CD8-positive, alpha-beta memory T cell (primary cell): ENCODE measurements at places on chromosomes 13 and 19.

- DNase-seq, result no peak
These were observed 19.8 kb downstream of the LRRC4B start for GRCh38 chr19:50548191-50549058.

DNA sequence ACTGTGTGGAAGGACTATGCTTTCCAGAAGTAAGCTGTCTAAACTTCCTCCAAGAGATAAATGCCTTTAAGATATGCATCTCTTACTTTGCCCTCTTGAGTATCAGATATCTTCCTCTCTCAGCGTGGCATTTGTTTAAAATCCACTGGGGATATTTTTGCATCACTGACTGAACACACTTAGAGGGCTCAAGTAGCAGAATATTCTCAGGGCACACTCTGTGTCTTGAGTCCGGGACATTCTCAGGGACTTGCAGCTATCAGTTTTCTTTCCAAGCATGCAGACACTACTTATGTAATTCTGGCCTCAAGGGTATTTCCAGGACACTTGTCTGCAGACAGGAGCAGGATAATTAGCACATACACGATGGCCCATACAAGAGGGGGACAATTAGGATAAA, 84.7 kb downstream of the ERCC5 start:
- DNase-seq, result no peak

DNA sequence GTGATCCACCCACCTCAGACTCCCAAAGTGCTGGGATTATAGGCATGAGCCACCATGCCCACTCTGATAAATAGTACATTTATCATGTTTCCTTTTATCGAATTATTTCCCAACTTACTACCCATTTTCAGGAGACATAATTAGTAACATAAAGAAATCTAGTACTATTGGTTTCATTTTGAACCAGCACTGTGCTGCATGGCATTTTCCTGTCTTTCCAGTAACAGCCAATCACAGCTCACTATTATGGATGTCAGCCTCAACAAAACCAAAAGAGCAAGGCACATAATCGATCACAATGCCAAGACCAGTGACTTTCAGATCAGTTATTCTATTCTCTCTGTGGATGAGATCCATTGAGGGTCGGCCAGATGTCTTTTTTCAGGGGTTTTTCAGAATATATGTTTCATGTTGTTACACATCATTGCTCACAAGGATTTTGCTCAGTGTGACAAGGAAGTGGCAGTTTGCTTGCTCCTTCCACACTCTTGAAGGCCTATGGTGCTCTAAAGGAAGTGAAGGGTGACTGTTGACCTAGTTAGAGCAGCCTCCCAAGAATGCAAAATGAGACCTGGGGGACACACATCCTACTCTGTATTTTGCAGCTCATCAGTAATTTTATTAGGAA, 233.4 kb downstream of the KCNRG start:
- DNase-seq, result no peak

DNA sequence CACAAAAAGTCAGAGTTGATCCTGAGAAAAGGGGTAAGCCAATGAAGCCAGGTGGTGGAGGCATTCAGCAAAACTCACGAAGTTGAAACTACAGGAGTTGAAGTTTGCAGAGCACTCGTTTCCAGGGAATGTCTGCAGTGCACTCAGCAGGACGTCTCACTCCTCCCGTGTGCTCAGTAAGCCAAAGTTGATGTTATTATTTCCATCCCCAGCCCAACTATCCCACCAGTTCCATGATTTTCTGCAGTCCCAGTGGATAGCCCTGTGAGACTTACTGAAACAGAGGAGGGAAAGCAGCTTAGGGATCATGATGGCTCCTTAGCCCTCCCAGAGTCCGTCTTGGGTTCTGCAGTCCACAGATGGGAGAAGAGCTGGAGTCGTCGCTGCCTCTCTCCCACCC, at the start of gene TARM1:
TARM1 (minus strand) TSS at position 334 of the 400 bp plus-strand sequence; CDS start at position 309, 25 bp downstream.
- DNase-seq, result no peak

- DNase-seq, result no peak
These were observed 10.5 kb downstream of the XRCC1 start for GRCh38 chr19:43564800-43565199.

GRCh38 chr13:44350775-44351504, 22.7 kb upstream of the SERP2 start:
- DNase-seq, result no peak

DNA sequence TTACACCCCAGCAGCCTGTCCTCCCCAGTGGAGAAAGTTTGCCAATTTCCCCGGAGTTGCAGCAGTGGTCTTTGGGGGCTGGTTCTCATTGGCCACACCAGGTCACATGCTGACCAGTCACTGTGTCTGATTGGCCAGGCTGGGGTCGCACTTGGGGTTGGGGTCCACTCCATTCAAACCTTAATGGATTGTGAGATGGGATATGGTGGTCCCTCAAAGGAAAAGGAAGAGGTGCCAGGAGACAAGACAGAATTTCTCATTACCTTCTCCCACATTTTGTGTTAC, 3.4 kb downstream of the PPM1N start:
- no peak for DNase-seq

GRCh38 chr19:24060687-24061356, 26.2 kb upstream of the ZNF254 start:
- DNase-seq, result no peak

- no peak for DNase-seq
These were observed 234.0 kb upstream of the PCDH9 start for GRCh38 chr13:67464154-67464553.

- DNase-seq, result no peak
These were observed 2.2 kb downstream of the SPTBN4 start for GRCh38 chr19:40469011-40469410.

DNA sequence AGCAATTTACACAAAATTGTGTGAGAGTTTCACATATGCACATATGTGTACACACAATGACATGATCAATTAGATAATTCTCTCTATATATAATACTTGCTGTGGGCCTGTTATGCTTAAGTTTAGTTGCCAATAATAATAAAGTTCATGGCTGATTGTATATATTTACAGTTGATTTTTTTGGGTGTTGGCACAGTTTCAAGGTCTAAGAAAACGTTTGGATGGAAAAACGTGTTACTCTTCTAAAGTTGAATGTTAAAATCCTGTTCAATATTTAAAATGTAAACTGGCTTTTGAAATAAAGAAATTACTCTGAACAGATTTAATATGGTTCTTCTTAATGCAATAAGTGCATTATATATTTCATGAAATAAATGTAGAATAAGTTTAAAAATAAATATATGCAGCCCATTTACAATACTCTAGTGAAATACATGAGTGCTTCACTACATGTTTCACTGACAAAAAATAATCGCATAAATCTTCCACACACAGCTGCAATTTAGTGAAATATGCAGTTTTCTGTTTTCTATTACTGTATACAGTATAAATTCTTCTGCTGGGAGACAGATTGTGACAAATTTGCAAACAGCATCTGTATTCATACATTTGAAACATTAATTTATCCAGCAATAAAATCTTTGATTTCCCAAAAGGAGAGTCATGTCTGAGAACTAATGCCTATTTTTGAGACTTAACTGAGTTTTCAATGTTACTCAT, 586.9 kb upstream of the KLHL1 start:
- no peak for DNase-seq

DNA sequence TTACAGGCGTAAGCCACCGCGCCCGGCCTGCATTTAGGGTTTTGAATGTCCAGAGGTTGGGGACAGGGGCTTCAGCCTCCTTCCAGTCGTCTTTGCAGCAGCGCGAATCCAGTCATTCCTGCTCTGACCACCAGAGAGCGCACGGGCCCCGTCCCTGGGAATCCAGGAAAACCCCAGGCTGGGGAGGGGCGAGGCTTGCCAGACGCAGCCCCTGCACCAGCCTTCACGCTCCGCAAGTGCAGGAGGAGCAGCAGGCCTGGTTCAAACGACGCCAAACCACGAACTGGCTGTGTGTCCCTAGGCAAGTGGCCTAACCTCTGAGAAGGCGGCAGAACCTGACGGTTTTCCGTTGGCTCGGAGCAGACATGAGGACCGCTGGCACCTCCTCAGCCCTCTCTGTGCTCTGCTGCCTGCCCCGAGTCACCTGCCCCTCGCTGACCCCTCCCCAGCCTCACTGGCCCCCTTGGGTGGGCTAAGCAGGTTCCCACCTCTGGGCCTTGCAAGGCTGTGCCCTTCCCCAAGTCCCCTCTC, 2.0 kb upstream of the RNF126 start:
- DNase-seq, result peak; percentile 82

DNA sequence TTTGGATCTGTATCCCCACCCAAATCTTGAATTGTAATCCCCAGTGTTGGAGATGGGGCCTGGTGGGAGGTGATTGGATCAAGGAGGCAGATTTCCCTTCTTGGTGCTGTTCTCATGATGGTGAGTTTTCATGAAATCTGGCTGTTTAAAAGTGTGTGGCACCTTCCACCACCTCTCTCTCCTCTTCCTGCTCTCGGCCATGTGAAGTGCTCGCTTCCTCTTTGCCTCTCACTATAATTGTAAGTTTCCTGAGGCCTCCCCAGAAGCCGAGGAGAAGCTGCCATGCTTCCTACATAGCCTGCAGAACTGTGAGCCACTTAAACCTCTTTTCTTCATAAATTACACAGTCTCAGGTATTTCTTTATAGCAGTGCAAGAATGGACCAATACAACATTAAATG, 15.7 kb downstream of the COMMD6 start:
- DNase-seq, result no peak

- no peak for DNase-seq
These were observed 23.5 kb upstream of the DLEU7 start for GRCh38 chr13:50866817-50867636.

DNA sequence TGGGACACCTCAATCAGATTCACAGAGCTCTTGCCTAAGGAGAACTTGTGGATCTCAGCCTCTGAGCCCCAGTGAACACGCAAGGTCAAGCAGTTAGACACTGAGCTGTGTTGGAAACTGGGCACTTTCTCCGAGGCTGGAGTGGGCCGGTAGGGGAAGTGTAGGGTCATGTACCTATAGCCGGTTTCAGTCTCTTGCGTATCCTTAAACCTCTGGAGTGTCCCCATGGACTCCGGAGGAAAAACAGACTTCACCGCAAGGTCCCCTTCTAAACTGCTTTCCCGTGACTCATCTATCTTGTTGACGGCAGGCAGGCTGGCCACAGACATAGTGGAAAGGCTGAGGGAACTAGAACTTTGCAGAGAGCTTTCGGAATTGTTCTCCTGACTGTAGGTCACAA, 11.3 kb downstream of the IQCN start:
- no peak for DNase-seq

DNA sequence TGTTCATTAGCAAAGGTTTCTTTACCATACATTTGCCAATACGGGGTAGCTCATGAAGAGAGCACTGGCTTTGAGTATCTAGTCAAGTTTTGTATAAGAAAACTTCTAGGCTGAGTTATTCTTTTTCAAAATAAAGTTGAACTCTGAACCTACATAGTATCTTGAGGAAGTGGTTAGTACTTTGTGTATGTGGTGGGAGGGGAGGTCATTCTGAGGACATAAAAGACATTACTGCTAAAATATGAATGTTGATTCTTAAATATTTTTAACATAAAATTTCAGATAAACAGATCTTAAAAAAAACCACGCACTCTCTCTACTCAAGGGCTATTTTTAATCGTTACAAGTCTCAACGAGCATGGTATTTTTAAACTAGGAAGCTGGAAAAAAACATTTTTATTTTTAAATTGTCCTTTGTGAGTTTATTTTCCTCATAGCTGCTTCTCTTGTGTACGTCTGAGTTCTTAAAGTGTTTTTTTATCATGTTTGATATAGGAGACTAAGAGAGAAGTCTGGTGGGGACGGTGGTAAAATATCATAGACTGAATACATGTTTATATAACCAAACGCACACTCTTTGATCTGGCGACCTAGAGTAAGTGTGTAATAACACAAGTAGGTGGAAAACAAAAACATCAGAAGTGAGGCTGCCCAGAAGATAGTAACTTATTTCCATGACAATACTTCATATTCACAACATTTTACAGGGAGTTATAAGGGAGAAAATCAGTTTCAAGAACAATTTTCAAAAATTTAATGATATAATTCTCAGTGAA, 118.0 kb upstream of the POSTN start:
- no peak for DNase-seq

GRCh38 chr19:54420383-54421168, 5.3 kb downstream of the TTYH1 start:
- DNase-seq, result no peak

- no peak for DNase-seq
These were observed 7.8 kb downstream of the SMARCA4 start for GRCh38 chr19:10968527-10969135.

DNA sequence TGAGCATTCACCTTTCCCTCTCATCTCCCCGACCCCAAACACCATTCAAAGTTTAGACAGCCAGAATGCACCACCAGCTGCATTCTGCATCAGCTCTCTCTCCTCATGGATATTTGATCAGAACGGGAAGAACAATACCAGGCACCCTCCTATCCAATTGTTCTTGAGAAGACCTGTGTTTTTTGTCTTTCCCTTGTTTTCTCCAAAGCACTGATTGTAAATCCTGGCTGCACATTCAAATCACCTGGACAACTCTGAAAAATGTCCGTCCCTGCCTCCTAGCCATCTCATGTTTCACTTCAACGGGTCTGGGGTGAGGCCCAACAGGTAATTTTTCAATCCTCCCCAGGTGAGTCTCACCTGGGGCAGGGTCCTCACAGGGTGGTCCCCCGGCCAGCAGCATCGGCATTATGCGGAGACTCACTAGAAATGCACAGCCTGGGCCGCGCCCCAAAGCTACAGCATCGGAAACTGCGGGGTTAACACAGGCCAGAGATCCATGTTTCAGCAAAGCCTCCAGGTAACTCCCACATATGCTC, 5.5 kb downstream of the IRS2 start:
- no peak for DNase-seq

- DNase-seq, result no peak
These were observed 13.8 kb downstream of the SPINT2 start for GRCh38 chr19:38277969-38278680.

DNA sequence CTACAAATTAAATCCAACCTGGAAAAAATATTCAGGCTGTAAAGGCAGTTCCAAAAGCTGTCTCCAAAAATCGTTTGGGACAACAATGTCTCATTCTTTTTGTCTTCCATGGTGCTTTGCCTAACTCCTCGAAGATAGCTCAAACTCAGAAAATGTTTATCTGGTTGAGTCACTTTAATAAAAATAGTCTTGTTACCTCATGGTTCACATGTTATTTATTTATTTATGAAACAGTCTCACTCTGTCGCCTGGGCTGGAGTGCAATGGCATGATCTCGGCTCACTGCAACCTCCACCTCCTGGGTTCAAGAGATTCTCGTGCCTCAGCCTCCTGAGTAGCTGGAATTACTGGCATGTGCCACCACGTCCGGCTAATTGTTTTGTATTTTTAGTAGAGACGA, 4.9 kb upstream of the BRD4 start:
- no peak for DNase-seq

DNA sequence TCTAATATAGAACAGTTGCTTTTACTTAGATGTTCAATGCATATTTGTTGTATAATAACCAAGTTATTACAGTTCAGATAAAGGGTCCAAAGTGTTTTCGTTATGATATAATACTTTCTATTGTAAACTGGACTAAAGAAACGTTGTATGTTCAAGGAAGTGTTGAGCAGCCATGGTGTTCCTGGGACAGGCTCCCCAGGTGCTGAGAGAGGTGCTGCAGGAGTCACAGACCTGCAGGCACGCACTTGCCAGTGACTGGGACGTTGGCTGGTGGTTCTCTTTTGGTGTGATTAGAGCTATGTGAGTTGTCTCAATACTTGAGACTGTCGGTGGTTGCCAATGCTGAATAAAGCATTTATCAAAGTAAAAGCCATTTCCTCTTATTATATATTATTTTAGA, 9.5 kb downstream of the ING1 start:
- DNase-seq, result no peak

GRCh38 chr13:42964761-42965161, 27.3 kb downstream of the EPSTI1 start:
- DNase-seq, result no peak

GRCh38 chr13:97583907-97584497, 150.0 kb downstream of the RAP2A start:
- no peak for DNase-seq
